ENCODE measurements at places on chromosomes 5 and 9.

GRCh38 chr5:73317523-73317922, 131.1 kb downstream of the FOXD1 start:
- no peaks in the 10 kb centered on the region for H3K36me3 ChIP-seq
- H3K4me1 ChIP-seq = no peaks in the 10 kb centered on the region
- DNase-seq = no peak
- no peak overlapping the region for H3K27ac ChIP-seq

- no peak for DNase-seq
- H3K27me3 ChIP-seq = peaks cover 7% of the 10 kb centered on the region
- no peak overlapping the region for H3K4me3 ChIP-seq
- H3K36me3 ChIP-seq = no peaks in the 10 kb centered on the region
Measured at GRCh38 chr5:175889910-175890684, 18.7 kb downstream of the CPLX2 start.

DNA sequence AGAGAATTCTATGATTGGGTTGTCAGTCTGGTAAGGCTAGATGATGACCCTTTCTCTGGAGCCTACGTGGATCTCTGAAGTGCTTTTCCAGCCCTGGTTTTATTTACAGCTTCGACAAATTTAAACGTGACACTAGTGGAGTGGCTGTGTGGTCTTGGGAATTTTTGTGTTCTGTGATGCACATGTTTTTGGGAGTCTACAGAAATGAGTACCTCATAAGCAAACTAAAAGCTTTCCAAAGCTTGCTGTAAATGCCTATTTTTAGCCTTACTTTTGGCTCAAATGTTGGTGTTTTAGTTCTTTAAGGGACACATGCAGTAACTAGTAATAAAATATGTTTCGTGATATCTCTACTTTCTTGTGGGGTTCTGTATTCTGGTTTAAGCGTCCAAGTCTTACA, 3.3 kb downstream of the LARP1 start:
- DNase-seq = no peak
- no peaks in the 10 kb centered on the region for H3K36me3 ChIP-seq
- peak overlapping the region; percentile 11 for H3K4me3 ChIP-seq
- H3K27ac ChIP-seq = peak overlapping the region; percentile 55
- H3K4me1 ChIP-seq = peaks cover 24% of the 10 kb centered on the region
- no peaks in the 10 kb centered on the region for H3K27me3 ChIP-seq

DNA sequence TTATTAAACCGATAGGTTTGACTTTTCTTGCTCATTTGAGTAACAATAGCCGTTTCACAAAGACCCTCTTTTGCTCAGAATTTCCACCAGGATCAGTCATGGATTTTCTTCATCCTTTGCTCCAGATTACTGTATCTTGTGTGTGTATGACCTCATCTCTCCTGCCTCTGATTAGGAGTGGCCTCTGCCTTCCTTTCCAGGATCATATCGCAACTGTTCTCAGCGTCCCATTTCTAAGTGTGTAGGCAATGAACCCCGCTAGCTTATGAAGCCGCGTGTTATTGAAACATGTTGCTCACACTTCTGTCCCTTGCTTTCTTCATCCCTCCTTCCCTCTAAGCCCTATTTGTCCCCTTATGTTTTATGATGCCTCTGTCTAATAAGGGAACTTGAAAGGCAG, 169.8 kb upstream of the RPS23 start:
- no peak for DNase-seq
- H3K4me3 ChIP-seq = no peak overlapping the region
- H3K4me1 ChIP-seq = no peaks in the 10 kb centered on the region
- H3K27ac ChIP-seq = no peak overlapping the region
- no peaks in the 10 kb centered on the region for H3K36me3 ChIP-seq

DNA sequence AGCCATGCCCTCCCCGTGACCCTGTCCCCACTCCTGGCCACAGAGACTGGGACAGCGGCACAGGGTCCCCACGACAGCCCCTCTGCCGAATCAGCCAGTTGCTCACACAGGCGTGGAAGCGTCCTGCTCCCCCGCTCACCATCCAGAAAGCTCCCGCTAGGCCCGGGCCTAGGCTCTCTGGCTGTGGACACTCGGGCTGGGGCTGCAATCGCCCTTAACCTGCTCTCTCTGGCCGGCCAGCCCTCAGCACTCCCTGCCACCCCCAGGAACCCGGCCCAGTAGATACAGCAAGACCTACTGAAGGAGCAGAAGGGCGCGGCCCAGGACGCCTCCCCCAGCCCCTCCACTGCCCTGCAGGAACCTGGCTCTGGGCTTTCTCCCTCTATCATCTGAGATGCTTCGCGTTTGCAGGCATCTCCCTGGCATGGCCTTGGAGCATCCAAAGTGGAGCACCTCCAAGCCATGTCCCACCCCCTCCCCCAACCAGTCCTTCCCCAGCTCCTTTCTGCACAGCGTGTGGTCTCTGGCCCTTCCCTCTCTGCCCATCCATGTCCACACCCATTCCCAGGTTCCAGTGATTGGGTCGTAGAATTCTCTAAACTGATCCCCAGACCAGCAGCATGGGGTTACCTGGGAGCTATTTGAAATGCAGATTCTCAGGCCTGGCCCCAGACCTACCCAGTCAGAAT, 113.7 kb upstream of the LMX1B start:
- no peak overlapping the region for H3K4me3 ChIP-seq
- no peak for DNase-seq
- peaks cover 2% of the 10 kb centered on the region for H3K4me1 ChIP-seq
- H3K27me3 ChIP-seq = peaks cover 14% of the 10 kb centered on the region
- H3K27ac ChIP-seq = no peak overlapping the region
- H3K36me3 ChIP-seq = no peaks in the 10 kb centered on the region
